ENCODE measurements at places on chromosomes 7 and 10. TPM values are rescaled to one million over a fixed set of nuclear protein-coding genes. Genes with fewer than 3 reads are reported as not detected.

The MET gene
- polyA plus RNA-seq: 36.2 TPM

The CALCR gene
- not detected for polyA plus RNA-seq

The NODAL gene
- polyA plus RNA-seq: 0.67 TPM

The SEMA3E gene
- 28.1 TPM for polyA plus RNA-seq

The GRM8 gene
- polyA plus RNA-seq: 0.12 TPM

The RPEL1 gene
- polyA plus RNA-seq: 0.13 TPM

The CALHM3 gene
- polyA plus RNA-seq: not detected

The C10orf95 gene
- polyA plus RNA-seq: 0.78 TPM

The TYW1B gene
- polyA plus RNA-seq: 4.9 TPM

The C10orf53 gene
- 0.07 TPM for polyA plus RNA-seq

The LIPN gene
- not detected for polyA plus RNA-seq

The GNAT3 gene
- polyA plus RNA-seq: not detected

The HYAL4 gene
- not detected for polyA plus RNA-seq

The SFRP4 gene
- 0.54 TPM for polyA plus RNA-seq

The CALN1 gene
- 0.40 TPM for polyA plus RNA-seq

The ZNF503 gene
- 76.2 TPM for polyA plus RNA-seq

The CLCN1 gene
- not detected for polyA plus RNA-seq

The HKDC1 gene
- polyA plus RNA-seq: 3.6 TPM

The KCND2 gene
- 0.66 TPM for polyA plus RNA-seq

The STRIP2 gene
- polyA plus RNA-seq: 4.6 TPM

The PLAC9 gene
- 36.3 TPM for polyA plus RNA-seq

The ATAD1 gene
- 62.2 TPM for polyA plus RNA-seq
